HFF-Myc (cell line): ENCODE measurements at places on chromosomes 7 and 10.

- DNase-seq = no peak
These were observed 20.2 kb upstream of the IKZF1 start for GRCh38 chr7:50284296-50284695.

DNA sequence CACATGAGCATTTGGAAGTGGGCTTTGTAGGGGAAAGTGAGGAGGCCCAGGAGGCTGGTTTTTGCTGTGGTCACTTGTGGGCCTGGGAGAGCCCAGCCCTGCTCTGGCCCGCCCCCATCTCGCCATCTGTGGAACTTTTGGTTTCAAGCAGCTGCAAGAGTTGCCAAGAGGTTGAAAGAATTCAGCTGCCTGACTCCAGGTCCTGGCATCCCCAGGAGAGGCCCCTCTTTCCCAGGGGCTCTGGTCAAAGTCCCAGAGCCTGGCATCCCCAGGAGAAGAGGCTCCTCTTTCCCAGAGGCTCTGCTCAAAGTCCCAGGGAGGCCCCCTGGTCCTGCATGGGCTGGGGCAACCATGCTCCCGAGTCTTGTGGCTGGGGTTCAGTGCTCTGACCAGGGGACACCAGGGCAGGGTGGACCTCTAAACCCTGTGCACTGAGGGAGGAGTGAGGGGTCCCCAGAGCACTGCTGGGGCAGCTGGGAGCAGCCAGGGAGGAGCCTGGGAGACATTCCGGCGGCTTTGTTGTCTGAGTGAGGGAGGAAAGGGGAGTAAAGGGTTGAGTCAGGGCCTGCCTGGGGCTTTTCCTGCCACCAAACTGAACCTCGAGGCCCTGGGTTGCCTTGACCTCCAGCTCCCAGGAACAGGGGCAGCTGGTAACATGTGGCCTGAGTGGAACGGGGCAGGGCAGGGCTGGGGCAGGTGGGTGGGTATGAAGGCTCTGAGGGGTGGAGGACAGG is 27.7 kb upstream of the CSGALNACT2 start:
- DNase-seq = no peak

DNA sequence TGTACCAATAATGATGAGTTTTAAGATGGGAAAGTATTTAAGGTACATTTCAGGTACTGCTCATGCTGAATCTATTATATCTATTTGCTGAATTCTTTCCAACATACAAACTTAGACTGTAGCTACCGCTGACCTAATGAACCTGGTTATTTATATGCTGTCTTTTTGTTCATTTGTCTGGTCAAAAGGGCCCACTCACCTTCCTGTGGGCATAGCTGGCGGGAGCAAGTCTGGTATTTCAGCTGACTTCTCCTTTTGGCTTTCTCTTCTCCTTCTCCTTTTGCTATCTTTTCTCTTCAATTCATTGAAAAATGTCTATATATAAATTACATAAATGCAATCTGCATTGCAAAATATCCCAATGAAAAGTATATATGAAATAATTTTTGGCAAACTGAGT is 9.5 kb downstream of the PLXDC2 start:
- DNase-seq = no peak

GRCh38 chr10:107169516-107169915 is 5.0 kb upstream of the SORCS1 start:
- no peak for DNase-seq

DNA sequence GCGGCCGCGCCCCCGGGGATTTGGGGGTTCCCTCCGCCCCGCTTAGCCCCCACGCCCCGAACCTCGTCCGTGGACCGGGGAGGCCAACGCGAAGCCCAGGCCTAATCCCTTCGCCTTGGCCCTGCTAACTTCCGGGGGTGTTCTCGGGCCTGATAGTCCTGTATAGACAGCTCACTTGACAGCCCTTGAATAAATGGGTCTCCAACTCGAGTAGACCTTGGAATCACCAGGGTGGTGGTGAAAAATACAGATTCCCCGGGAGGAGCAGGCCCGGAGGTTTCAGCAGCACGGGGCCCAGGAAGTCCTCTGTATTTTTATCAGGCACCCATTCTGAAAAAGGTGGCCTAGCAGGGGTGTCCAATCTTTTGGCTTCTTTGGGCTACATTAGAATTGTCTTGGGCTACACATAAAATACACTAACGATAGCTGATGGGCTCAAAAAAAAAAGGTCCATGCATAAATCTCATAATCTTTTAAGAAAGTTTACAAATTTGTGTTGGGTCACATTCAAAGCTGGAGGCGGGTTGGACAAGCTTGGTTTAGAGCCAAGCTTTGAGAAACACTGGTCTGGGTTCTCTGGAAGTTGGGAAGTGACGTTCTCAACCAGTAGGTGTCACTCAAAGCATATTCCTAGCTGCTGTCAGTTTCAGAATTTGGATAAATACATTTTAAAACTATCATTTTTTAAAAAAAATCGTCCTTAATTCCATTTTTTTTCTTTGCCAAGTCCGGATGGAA is 221.7 kb downstream of the PHTF2 start:
- peak; percentile 70 for DNase-seq

- no peak for DNase-seq
These were observed 250.6 kb upstream of the PPP2R2D start for GRCh38 chr10:131650169-131650705.

DNA sequence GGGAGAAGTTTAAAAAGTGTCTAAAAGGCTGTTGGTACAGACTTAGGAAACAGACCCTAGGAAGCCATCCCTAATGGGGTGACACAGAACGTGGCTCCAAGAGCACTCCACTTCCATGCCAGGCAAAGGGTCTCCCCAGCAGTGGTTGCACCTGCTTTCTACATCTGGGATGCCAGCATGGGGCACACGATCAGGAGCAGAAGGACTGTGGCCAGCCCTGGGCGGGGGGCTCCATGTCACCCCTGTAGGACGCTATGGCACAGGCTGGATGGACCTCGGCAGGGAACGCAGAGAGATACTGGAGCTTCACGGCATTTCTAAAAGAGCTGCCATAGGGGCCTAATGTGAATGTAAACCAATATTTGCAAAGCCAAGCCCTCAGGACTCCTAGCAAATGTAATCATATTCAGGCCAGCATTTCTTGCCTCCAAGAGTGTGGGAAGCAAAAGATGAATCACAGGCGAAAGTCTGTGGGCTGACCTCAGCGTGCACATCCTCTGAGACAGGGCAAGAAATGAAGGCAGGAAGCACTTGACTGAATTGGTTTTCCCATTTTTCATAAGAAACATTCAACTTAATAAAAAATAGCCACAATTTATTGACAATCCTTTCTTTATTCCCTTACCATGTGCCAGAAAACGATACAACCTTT is 93.9 kb downstream of the ATXN7L1 start:
- DNase-seq = peak; percentile 48

GRCh38 chr7:40656349-40656748 is 521.5 kb downstream of the SUGCT start:
- no peak for DNase-seq

- DNase-seq = no peak
These were observed 289.8 kb upstream of the KLF6 start for GRCh38 chr10:4074545-4075407.

DNA sequence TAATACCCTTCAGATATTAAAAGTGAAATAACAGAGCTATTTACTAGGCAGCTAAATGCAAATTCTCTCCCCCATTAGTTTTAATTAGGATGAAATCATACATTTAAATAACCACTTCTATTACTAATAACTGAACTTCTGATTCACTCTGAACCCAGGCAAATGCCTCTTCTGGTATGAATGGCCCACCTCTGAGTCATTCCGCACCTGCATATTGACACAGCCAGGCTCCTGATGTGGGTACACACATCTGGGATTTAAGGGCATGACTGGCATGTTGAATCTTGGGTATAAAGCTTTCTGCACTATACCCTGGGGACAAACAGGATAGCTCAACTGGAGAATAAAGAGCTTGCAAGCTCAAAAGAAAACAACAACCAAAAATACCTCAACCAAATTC is 140.9 kb downstream of the AUTS2 start:
- DNase-seq = no peak

DNA sequence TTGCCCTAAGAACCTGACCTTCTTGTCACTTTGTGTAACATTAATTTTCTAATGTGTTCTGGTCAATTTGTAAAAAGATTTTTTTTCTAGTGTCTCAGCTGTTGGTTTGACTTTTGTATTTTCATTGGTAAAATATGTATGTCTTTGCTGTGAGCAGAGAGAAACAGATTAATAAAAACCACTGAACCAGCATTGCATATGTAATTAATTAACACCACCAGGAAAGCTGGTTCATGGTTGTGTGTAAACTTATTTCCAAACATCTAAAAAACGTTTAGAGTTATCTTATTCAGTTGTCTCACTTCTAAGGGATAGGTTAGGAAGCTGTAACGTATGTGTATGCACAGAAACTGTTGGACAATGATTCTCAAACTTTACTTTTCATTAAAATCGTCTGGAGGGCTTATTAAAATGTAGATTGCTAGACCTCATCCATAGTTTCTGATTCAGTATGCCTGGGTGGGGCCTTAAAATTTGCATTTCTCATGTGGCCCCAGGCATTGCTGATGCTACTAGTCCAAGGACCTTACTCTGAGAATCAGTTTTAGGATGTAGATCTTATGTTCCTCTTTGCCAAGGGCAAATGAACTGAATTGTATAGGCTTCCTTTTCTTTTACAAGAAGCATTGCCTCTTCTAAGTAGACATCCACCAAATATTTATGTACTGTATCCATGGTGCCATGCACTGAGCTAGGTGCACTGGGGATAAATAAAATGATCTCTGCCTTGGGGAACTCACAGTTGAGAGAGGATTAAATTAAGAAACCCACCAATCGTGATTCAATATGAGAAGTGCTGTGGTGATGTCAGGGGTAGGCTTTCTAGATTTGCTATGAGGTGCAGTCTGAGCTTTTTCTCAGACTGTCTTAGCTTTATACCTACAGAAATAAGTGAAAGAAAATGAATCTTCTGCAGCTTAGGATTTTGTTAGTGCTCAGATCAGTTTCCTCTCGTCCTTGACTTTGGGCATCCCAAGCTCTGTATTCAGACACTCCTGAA is 98.7 kb downstream of the AUTS2 start:
- DNase-seq = no peak
